ENCODE measurements at places on chromosomes 3 and 15.

DNA sequence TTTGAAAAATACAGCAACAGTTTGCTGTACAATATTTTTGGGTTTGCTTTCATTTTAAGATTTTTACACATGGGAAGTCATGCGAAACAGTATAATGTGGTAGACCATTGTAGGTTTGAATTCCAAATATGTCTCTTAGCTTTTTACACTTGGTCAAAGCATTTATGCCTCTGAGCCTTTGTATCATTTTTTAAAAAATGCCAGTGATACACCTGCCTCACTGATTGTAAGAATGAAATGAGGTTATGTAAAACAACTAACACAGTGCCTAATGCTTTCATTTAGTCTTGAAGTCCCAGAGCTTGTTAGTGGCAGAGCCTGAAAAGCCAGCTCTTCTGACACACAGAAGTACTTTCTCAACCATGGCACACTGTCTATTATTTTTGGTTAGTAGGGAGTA is 202.0 kb downstream of the UBE2E2 start:
- no peak for DNase-seq

GRCh38 chr3:45211466-45212094 is 14.5 kb downstream of the TMEM158 start:
- DNase-seq = no peak

DNA sequence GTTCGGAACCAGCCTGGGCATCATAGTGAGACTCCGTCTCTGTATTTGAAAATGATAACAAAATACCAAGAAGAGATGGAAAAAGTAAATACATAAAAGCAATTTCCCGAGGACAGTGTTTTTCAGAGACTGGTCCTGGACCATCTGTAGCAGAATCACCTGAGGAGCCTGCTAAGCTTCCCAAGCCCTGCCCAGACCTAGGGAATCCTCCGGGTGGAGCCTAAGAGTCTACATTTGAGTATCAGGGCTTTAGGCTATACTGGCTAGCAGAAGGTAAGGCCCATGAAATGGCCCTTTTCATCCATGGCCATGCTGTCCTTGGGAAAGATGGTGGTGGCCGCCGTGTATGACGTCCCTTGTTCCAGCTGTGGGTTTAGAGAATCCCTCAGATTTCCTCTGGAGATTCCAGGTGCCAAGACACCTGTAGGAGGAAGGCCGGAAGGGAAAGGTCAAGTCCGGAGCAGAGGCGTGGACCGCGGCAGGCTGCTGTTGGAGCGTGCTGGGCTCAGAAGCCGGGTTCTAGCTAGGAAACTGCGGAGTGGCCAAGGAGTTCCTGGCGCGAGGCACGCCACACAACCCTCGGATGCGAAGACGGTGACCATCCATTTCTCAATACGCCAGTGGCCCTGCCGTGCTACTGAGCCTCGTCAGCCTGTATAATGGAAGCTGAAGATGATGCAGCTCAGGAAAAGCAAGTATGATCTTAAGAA is 50.9 kb downstream of the TMEM44 start:
- no peak for DNase-seq

DNA sequence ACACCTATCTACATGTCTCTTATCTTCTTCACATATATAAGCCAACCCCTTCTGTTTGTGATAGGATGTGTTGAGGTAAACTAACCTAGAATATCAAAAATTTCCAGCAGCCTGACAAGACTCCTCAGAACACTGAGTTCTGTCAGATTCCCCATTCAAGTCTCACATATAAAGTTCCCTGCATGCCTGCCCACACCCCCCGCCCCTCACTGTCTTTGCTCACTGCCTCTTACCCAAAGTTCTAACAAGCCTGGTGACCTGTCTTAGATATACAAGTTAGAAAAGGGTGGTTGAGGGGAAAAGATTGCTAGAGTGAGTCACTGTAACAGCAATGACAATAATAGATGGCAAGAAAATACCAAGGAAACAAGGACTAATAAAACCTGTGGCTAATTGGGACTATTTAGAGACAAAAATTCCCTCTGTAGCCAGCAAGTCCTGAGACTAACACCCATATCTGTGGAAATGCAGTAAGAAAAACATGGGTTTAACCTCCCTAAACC is 40.1 kb downstream of the FBXO22 start:
- no peak for DNase-seq

DNA sequence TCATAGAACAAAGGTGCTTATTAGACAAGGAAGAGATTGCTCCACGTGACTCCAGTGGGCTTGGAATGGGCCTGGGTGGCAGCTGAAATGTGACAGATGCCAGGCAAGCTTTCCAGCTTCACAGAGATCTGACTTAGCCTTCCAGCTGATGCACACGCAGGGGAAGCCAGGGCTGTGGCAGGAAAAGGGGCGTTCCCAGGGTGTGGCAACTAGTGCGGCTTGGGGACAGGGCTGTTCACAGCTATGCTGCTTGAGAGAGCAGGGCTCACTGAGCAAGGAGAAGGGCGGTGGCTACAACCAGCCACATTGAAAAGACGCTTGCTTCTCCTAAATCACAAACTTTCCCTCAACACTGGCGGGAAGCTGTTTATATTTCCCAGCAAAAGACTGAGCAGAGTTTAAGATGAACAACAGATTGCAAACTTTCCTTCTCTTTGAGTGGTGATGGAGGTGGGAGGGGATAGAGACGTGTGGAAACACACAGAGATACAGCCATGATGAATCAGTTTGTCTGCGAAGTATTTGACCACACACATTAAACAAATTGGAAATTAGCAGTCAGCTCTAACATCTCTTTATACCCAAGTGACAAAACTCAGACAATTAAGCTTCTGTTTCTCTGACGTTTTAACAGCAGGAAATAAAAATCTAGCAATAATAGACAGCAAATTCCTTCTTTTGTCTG is 127.5 kb downstream of the BDH1 start:
- DNase-seq = peak; percentile 73

GRCh38 chr15:27638958-27639357 is 460.2 kb downstream of the OCA2 start:
- DNase-seq = no peak

- DNase-seq = no peak
Observed at GRCh38 chr15:93820566-93820965, 410.8 kb upstream of the MCTP2 start.

DNA sequence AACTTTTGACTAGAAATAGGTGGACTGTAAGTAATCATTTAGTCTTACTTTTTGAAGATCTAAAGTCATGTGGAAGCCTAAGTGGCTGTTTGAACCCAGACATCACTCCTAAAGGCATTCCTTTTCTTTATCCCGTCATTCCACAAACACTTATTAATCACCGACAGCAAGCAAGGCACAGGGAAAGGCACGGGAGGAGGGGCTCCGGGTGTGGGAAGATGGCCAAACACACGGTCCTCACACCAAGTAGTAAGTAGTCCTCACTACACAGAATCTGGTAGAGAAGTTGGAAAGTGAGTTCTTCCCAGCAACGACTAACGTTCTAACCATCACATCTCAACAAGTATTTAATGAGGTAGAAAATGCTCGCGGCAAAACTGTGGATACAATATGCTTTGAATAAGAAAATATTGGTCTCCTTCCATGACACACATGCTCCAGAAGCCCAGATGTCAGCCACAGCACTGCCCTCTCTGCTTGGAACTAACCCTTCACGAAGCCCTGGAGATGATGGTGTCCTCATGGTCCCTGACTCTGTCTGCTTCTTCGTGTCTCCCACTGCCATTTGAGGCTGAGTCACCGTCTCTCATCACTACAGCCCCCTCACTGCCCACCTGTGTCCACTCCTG is 202.2 kb downstream of the OPA1 start:
- DNase-seq = no peak

GRCh38 chr15:39099524-39099923 is 481.4 kb upstream of the THBS1 start:
- DNase-seq = no peak

GRCh38 chr15:92780843-92781242 is 119.3 kb upstream of the CHD2 start:
- DNase-seq = no peak

GRCh38 chr3:176992565-176992964 is 204.7 kb downstream of the TBL1XR1 start:
- no peak for DNase-seq

- DNase-seq = no peak
Observed at GRCh38 chr3:152823781-152824180, 11.2 kb upstream of the P2RY1 start.

DNA sequence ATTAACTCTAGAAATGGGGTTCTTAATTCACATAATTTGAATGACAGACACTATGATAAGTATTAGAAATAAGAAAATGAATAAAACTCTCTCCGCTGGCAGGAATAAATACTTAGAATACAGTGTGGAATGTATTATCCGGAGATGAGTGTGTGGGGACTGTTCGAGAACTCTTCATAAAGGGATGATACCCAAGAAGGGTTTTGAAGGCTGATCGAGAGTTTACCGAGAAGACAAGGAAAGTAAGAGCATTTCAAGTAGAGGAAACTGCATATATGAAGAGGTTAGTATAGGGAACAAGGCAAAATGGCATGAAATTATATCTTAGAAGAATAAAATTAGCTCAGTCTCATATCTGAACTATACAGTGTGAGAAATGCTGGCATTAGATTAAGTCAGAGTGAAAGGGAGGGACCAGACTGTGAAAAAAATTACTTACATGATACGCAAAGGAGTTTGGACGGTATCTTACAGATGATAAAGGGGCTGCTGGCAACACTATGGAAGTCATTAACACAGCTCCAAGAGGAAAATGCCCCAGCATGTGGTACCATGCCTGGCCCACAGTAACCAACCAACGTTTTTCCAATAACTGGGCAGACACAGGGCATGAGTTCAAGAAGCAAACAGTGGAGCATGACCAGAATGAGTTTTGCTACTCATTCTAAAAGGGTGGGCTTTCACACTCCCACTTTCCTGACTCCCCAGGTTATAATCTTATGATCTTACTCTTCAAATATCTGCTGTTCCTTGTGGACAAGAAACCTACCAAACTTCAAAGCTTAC is 6.5 kb downstream of the DCBLD2 start:
- DNase-seq = no peak

DNA sequence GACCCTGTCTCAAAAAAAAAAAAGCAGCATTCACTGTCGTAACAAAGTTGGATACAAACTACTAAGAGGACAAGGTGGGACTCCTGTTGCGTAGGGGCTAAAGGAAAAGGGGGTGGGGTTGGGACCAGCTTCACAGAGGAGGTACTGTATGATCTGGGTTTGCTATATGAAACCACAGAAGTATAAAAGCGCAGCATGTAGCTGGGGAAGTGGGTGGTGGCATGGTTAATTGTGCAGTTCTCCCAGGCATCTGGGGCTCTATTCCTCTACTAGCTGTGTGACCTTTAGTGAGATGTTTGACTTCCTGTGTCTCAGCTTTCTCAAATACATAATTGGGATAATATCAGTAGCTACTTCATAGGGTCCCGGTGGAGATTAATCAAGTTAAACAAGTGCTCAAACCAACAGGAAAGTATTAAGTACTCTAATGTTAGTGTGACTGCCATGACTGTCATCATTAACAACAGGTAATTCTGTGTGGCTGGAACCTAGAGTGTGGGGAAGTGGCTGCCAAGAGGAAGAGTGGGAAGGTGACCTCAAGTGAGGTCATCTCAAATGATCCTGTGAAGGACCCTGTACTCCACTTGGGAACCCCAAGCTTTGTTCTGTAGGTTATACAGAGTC is 11.5 kb downstream of the PARP16 start:
- DNase-seq = no peak

- DNase-seq = no peak
Observed at GRCh38 chr3:115624029-115624741, 875 bp downstream of the GAP43 start.

- no peak for DNase-seq
Observed at GRCh38 chr3:39671116-39671515, 138.3 kb upstream of the MYRIP start.

DNA sequence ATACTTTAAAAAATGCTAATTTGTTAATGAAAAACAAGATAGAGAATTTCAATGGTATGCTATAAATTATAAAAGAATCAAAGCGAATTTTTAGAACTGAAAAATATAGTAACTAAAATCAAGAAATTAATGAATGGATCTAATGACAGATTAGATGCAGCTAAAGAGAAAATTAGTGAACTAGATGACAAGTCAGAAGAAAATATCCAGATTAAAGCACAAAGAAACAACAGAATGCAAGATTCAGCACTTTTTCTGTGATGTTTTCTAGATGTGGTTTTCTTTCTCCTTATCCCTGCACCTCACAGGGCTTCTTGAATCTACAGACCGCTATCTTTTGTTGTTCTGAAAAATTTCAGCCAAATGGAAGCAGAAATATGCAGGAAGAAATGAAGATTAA is 54.4 kb downstream of the INO80 start:
- DNase-seq = no peak

GRCh38 chr15:44861917-44862316 is 94.6 kb upstream of the TERB2 start:
- no peak for DNase-seq

- DNase-seq = no peak
Observed at GRCh38 chr3:6079011-6079410, 781.9 kb upstream of the GRM7 start.

GRCh38 chr15:33987444-33987843 is 19.1 kb downstream of the CHRM5 start:
- no peak for DNase-seq

DNA sequence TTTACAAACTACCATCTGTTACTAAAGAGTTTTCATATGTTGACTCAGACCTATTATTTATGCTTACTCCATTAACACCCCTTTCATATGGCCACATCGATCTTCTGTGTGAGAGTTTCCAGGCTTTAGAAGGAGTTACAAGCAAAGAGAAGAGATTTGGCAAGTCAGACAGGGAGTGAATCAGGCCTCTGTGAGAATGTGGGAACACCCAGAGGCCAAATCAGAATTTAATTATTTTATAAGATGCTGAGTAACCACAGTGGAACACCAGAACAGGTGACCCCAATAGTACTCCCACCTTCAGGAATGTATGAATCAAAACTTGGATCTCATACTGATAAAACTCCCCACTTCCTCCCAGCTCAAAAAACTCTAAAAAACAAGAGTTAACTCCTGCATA is 42.0 kb downstream of the IFT57 start:
- no peak for DNase-seq

DNA sequence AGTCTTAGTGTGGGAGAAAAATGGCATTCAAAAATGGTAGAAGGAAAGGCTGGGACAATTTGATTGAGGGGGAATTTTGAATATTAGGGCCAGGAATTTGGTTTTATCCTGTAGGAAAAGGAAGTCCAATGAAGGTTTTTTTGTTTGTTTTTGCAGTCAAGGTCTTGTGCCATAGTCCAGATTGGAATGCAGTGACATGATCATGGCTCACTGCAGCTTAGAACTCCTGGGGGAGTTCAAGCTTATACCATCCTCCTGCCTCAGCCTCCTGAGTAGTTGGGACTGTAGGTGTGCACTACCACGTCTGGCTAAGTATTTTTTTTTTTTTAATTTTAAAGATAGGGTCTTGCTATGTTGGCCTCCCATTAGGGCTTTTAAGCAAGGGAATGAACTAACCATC is 2.6 kb upstream of the SLC6A11 start:
- no peak for DNase-seq

DNA sequence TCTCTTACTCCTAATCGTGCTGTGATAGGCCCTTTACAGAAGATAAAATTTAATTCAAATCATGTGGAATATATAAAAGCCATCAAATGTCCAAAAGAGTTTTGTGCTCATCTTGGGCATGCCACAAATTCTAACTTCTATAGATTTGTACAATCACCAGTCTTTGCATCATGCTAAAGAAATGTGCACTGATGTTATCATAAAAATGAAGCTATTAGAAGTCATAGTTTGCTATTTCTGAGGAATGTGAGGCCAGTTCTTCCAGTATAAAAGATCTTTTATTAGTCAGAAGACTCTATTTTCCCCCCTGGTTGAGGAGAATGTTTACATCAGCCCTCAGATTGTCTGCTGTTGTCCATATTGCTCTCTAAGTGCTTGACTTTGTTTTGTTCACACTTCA is 2.1 kb upstream of the ANXA2 start:
- DNase-seq = no peak

GRCh38 chr15:63818629-63819028 is 15.1 kb downstream of the HERC1 start:
- no peak for DNase-seq
